ENCODE measurements at places on chromosomes 4 and X.

- no peak for DNase-seq
Measured at GRCh38 chr4:8281519-8282133, 12.1 kb downstream of the HTRA3 start.

DNA sequence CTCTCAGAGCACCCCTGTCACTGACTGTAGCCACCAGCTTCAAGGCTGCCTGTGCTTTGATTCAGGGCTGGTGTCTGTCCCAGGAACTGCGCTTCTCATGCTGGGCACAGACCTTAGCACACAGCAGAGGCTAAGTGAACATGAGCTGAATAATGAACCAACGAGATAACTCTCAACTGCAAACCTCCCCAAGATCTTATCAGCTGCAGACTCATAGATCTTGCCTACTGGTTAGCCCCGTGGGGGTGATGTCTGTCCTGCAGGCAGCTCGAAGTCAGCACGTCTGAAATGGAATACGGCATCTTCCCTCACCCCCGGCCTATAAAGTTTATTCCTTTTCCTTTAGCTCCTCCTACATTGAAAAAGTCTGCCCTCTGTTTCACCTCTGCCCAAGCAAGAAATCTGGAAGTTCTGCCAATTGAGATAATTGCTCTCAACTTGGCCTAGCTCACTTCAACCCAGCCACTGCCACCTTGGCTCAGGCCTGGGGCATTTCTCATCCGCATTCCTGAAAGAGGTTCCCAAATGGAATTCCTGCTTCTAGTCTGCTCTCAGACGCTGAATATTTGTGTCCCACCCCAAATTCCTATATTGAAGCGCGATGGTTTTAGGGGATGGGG, 73.7 kb downstream of the GATB start:
- DNase-seq = no peak

DNA sequence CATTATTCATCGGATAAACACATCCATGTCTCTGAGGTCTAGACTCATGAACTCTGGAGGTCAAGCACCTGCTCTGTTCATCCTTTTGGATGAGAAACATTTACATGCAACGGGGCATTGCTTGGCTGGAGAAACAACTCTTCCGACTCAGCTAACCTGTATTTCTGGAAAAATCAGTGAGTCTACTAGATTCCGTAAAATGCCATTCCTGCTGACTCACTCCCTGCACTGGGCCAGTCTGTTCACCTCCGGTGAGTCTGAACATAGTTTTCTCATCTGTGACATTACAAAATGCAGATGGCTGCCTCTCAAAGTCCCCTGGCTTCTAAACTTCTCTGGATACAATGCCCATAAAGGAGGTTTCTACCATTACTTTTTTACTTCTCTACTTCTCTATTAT, 185.7 kb upstream of the HS3ST1 start:
- DNase-seq = no peak

DNA sequence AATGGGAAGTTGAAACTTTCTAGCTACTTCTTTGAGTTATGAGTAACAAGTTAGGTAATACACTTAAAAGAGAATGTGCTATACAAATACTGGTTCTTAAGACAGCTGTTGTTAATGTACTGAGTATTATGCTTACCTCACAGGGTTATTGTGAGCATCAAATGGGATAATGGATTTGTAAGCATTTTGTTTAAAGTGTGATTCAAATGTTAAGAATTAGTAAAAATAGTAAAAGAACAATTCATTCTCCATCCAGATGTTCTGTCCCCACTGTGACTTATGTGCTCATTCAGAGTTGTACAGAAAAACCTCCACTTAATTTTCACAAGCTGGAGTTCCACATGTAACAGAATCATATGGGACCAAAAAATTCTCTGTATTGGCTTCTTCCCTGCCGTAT, 63.6 kb downstream of the AR start:
- no peak for DNase-seq

DNA sequence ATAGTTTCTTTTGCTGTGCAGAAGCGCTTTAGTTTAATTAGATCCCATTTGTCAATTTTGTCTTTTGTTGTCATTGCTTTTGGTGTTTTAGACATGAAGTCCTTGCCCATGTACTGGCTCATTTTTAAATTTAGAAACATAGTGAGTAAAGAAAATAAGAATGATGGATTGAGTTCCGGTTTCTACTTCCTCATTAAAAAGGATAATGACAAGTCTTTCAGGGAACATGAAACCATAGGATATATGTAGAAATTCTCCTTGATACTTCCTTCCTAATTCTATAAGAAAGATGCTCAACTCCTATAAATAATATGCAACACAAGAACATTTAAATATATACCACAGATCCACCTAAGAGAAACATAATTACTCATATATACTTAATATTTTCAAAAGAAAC, 240.9 kb downstream of the BANK1 start:
- no peak for DNase-seq

- peak; percentile 10 for DNase-seq
Measured at GRCh38 chr4:52103319-52103718, 52.2 kb downstream of the SPATA18 start.

DNA sequence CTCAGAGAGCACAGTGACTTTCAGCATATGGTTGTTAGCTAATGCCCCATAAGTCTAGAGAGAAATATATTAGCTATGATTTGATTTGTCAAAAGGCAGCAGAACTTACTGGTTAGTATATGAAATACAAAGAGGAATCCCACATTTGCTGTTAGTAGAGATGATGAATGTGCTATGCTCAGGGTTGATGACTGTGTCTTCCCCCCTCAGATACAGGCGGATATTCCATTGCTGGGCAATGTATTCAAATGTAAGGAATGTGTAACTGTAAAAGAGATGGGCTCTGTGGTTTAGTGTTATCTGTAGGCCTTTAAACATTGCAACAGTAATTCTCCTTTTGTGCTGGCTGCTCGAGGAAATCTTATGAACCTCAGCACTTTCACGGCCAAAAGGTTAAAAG, 528.9 kb upstream of the ARX start:
- no peak for DNase-seq

GRCh38 chrX:23901805-23902204, 5.9 kb downstream of the APOO start:
- peak; percentile 55 for DNase-seq

GRCh38 chrX:23317799-23318724, 16.6 kb upstream of the PTCHD1 start:
- DNase-seq = peak; percentile 6

- DNase-seq = no peak
Measured at GRCh38 chr4:88858752-88859151, 161.1 kb upstream of the NAP1L5 start.

GRCh38 chr4:88826771-88827170, 129.1 kb upstream of the NAP1L5 start:
- DNase-seq = no peak

DNA sequence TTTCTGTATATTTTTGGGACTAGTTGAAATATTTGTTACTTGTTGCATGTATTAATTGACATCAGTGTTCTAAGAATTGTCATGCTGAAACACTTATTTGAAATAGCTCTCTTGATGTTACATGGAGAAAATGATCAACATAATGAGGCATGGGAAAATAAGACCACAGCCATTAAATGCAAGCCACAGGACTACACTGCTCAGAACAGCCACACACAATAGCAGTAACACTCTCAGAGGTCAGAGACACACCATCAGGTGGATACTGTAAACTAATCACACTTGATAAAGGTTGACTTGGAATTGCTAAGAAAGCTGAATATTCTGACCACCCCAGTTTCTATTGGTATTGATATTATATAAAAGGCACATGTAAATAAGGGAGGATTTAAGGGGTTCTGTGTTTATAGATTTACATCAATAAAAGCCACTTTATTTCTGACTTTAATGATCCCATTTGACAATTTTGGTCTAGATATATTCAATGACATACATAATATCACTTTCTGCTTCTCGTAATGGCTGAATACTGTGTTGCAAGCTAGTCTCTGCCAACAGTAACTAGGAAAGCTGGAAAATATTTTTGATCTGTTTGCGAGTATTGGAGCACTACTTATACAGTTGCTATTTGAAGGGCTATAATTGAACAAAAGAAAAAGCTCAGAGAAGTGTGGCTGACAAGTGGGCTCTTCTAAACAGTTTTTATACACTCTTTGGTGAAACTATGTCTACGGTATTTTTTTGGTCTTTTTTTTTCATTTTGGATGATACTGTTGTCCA, 876.5 kb upstream of the INTU start:
- no peak for DNase-seq

GRCh38 chr4:88814043-88814617, 116.5 kb upstream of the NAP1L5 start:
- no peak for DNase-seq

DNA sequence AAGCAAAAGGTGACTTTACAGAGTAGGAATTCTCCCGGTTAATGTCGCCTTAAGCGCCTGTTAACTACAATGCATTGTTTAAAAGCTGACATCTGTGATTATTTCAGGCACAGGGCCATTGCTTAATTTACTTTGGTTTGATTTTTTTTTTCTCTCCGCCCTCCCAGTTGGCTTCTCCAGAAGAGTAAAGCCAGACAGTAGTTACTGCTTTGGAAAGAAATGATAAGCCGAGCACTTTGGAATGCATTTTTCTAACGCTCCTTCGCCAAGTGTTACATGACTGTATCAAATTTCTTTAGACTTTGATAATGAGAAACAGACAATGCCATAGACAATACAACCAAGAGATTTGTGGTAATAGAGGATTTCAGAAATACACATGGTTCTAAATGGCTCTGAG, 383.0 kb upstream of the TENM3 start:
- no peak for DNase-seq

DNA sequence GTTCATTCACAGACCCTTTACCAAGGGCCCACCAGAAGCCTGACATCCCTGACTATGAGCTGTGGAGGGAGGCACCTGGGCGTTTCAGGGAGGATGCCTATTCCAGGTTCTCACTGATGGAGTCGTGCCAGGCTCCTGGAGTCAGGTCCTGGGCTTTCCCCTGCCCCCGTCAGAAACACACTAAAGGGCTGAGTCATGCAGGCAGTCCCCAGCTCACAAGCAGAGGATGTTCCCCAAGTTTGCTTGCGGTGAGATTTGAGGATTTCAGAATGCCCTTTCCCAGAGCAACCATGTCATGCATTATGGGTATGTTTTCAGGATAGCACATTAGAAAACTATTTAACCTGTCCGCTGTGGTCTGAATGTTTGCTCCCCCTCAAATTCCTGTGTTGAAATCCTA, 45.2 kb downstream of the FHDC1 start:
- no peak for DNase-seq

GRCh38 chr4:81348778-81349094, 123.0 kb downstream of the RASGEF1B start:
- DNase-seq = no peak

GRCh38 chr4:177530561-177530960, 88.3 kb upstream of the AGA start:
- no peak for DNase-seq

- no peak for DNase-seq
Measured at GRCh38 chrX:118736394-118737010, 9.1 kb downstream of the IL13RA1 start.

DNA sequence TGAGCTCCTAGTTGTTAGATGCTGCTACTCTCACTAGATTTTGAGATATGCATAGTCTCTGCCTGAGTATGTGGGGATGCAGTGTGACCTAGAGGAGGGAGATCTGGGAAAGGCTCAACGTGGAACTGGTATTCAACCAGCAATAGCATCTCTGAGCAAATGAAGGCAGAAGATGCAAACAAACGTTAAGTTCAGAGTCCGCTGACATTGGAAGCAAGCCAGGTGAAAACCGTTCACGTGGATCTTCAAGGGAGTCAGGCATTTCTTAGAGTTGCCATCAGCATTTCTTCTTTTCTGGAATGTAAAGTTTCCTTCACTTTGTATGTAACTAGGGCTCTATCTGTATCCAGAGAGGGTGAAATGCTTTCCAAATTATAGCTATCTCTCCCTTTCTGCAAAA, 59.9 kb downstream of the C4orf51 start:
- no peak for DNase-seq

DNA sequence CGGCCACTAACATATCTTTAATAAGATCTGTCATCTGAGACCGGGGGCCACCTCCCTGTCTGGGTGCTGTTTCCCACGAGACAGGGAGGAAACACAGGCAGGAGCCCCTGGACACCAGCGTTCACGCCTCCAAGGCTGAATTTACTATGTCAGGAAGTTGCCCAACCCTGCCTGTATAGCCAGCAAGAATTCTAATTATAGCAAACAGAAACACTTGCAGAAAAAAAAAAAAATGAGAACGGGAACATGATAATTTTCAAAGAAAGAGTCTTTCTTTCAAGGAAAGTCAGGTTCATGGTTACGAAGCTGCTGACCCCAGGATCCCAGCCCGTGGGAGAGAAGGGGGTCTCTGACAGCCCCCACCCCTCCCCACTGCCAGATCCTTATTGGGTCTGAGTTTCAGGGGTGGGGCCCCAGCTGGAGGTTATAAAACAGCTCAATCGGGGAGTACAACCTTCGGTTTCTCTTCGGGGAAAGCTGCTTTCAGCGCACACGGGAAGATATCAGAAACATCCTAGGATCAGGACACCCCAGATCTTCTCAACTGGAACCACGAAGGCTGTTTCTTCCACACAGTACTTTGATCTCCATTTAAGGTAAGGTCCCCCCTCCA, at the start of gene IL3RA:
Gene IL3RA (plus strand): TSS at position 455 of the 613 bp plus-strand sequence. CDS start 4,981 bp downstream, outside the sequence.
- no peak for DNase-seq

- no peak for DNase-seq
Measured at GRCh38 chrX:84192006-84192405, 4.0 kb upstream of the RPS6KA6 start.

DNA sequence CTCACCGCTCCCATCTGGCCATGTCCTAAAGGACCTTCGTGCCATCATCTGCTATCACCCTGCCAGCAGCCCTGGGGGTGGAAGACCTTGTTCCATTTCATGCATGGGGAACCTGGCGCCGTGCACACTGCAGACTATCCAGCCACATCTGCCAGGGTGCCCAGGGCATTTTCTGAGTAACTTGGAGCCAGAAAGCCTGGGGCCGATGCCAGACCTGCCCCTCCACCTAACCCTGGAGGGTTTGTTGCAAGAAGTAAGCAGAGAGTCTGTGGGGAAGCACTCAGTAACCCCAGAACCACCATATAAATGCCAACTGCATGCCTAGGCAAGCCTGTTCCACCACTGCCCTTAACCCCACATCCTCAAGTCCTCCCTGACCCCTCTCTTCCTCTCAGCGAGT, 7.3 kb downstream of the HAUS7 start:
- DNase-seq = no peak

Data from NCI-H748 treated with DMSO at 0.1 percent for 48 hours (cell line).